ENCODE measurements at places on chromosomes 6 and 20.

DNA sequence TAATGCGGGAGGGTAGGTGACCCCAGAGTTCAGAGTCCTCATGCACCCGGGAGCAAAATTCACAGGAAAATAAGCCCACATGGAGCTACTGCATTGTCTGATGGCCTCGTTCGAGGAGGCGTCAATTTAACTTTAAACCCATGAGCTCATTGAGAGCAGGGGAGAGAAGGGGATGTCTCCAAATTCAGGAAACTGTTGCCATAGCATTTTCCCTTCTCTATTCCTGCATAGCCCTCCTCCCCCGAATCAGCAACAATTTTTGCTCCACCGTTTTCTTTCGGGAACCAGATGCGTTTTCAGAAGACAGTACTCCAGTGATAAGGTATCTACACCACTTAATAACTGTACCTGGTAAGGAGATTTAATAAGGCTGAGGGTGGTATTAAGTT lies 324 bp upstream of the LAMP5 start:
- DNase-seq, result no peak

GRCh38 chr6:27825025-27825793 lies 87.0 kb downstream of the OR2B2 start:
- DNase-seq, result no peak

DNA sequence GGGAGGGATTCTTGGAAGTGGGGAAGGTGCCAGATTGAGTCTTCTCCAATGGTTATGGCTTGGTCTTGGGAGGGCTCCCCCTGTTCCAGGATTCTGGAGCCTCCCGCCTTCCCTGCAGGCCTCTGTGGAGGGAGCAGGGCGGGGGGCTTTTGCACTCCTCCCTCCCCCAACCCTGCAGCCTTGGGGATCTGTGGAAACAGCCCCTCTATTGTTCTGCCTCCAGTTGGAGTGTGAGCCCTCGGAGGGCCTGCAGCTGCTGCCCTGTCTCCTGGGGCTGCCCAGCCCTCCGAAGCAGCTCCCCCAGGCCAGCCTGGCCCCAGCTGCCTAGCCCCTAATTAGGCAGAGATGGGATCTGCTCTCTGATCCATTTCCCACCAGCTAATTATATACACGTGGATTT lies 14.7 kb downstream of the FAM110A start:
- no peak for DNase-seq

DNA sequence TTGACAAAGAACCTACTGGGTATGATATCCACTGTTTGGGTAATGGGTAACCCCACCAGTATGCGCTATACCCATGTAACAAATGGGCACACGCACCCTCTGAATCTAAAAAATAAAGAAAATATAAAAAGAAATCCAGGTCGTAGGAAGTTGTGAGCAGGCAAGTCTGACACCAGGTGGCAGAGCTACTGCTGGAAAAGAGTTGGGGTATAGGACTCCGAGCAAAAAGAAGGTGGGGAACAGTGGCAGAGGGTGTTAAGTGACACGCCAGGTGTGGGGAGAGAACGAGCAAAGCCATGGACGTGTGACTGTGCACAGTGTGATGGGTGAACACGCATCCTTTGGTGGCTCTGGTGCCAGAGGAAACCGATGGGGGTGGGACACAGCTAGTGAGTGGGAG lies 46.7 kb downstream of the NOX3 start:
- DNase-seq, result no peak

DNA sequence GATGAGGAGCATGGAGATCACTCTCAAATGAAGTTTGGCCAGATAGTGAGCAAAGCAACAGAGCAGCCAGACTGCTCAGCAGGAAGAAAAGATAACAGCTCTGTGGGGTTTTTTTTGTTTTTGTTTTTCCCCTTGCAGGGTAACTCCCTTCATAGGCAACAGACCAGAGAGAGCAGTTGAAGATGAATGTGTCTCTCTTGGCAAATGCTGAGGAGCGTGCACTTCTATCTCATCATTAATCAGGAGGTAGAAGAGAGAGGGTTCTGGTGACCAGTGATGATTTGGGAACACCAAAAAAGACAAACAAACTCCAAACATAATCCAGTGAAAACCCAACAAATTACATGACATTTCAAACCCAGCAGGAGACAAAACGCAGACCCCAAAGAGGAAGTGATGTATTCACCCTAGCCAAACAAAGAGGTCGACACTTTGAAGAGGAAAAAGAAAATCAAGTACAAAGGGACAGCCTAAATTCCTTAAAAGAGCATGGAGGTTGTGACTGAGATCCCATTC lies 66.2 kb upstream of the RREB1 start:
- DNase-seq, result no peak

GRCh38 chr6:6348256-6348655 lies 27.8 kb upstream of the F13A1 start:
- no peak for DNase-seq

- peak; percentile 45 for DNase-seq
These were observed 8.6 kb downstream of the MAP3K5 start for GRCh38 chr6:136783495-136784270.

DNA sequence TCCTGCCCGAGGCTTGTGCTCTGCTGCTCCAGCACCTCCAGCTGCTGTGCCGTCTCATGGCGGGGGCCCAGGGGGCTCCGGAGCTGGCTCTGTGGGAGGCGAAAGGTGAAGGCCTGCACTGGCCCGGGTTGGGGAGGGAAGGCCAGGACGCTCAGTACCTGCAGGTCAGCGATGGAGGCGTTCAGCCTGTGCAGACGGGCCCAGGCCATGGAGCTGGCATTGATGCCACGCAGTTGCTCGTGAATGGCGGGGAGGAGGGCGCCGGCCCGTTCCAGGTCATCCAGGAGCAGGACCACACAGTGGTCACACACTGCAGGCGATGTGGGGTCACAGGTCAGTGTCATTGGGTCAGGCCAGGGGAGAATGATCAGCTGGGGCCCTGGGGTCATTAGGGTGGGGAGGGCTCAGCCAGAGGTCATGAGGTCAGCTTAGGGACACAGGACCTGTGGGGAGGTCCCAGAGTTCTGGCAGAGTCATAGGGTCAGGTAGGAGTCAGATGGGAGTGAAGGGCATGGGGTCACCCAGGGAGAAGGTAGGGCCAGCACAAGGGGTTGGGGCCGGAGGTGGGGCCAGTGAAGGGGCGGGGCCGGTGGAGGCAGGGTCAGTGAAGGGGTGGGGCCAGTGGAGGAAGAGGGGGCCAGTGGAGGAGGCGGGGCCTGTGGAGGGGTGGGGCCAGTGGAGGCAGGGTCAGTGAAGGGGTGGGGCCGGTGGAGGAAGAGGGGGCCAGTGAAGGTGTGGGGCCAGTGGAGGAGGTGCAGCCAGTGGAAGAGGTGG lies 18.0 kb downstream of the ADRM1 start:
- DNase-seq, result no peak

Data from CD4-positive, alpha-beta T cell treated with Interleukin-21 for 1 hour (primary cell).